ENCODE measurements at places on chromosomes 13 and 19.

DNA sequence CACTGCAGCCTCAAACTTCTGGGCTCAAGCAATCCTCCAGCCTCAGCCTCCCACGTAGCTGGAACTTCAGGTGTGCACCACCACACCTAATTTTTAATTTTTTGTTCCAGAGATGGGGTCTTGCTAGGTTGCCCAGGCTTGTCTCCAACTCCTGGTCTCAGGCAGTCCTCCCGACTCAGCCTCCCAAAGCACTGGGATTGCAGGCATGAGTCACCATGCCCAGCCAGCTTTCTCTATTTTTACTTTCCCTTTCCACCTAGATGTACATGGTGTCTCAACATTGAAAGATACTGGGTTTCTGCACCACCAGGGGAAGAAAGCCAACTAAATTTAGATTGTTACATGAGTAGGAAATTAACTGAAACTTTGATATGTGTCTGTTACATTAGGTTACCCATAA, 13.8 kb upstream of the ZNF846 start:
- DNase-seq: no peak

DNA sequence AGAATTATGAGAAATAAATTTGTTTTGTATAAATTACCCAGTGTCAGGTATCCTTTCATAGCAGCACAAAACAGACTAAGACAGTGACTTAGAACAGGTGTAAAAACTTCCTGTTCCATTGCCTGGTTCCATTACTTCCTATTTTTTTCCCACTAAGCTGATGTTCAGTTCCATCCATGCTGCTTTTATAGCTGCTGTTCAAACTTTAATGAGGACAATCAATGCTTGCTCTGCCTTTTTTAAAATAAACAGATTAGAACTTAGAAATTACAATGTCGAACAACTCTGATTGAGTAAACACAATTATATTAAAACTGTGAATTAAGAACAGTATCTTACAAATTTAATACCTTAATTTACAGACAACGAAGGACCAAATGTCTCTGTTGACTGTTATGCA, 818.9 kb downstream of the OLFM4 start:
- DNase-seq: no peak

DNA sequence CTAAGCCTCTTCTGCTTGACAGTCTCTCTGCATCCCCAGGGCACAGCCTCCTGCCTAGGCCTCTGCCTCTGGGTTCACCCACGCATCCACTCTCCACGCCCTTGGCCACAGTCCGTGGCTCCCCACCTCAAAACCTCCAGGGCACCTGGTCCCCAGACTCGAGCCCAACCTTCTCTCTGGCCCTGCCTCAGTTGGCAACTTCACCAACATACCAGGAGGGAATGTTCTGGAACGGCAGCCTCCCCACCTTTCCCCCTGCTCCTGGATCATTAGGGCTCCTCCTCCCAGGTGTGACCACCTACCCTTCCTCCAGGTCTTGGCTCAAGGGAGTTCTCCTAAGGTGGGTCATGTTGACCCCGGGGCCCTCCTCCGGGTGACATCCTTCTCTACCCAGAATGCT, 69.1 kb downstream of the SOX1 start:
- no peak for DNase-seq

DNA sequence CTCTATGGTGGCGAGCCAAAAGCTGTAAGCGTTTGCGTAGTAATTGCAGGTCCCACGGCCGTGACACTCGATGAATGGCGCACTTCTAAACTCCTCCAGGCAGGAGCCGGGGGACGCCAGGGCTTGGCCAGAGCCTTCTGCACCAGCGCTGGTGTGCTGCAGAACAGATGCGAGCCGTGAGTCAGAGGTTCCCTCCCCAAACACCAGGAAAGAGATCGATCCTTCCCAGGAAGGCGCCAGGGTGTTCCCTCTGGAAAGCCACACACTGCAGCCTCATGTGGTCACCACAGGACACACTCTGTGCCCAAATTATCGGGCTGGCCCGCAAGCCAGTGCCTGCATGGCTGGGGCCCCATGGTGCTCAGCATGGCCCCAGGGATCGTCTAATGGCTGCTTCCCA, 154.6 kb downstream of the COL4A1 start:
- no peak for DNase-seq

DNA sequence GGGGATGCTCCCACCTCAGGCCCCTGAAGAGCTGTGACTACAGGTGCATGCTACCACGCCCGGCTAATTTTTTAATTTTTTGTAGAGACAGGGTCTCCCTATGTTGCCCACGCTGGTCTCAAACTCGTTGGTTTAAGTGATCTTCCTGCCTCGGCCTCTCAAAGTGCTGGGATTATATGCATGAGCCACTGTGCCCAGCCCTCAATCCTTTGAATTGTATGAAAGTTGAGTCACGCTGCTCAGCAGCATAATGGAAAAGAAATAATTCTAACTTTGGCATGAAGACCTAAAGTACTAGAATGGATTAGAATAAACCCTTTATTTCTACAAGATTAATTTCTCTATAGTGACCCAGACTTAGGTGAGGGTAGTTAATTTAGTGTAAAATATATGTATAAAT, 42.4 kb downstream of the MRPS31 start:
- no peak for DNase-seq

- DNase-seq: no peak
Observed at GRCh38 chr13:41919741-41920487, 41.0 kb downstream of the VWA8 start.

DNA sequence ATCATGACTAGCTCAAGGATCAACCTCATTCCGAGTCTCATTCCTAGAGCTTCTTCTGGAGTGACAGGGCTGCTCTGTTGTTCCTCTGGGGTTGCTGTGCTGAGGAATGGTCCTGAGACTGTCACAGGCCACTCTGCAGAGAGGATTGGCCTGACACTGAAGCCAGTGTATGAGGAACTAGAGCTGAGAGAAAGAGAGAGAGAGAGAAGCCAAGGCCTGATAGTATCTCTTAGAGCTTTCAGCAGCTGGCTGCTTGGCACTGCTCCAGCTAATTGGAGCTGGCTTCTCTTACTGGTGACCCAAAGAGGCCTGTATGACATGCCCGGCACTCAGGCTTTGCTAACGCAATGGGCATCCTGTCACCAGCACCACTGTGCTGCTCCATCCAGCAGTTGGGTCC, 73.4 kb upstream of the FLT1 start:
- no peak for DNase-seq
